ENCODE measurements at places on chromosomes 16 and 17.

GRCh38 chr17:29592850-29593551, at the start of gene ANKRD13B:
Gene ANKRD13B (plus strand): TSS chr17:29593132. CDS start chr17:29593622, 490 bp downstream.
- DNase-seq = no peak

DNA sequence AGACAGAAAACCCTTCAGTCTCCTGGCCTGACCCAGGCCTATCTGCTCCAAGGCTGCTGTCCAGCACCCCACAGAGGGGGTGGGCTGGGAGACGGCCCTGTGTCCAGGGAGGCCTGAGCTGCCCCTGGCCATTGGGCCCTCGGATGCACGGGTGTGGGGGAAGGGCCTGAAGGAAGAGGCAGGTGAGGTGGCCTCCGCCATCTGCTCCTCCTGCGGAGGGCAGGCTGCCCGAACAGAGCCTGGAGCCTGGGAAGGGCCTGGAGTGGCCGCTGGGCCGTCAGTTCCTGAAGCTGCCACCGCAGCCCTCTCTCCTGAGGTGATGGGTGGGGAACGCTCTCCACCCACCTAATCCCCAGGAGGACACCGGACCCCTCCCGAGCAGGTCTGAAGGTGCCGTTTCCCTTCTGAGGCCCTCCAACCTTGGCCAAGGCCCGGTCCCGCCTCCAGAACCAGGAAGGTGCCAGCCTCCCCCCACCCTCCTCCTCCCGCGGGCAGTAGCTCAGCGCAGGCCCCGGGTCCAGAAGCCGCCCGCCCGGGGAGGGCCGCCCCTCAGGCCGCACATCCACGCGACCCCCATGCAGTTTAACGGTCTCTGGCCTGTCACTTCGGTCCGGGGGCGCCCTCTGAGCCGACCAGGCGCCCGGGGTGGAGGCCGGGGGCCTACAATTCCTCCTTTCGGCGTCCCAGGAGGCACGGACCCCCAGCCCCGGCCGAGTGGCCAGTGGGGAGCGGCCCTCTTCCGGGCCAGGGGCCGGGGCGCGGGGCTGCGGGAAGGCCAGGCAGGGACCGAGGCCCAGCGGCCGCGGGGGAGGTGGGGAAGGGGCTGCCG, 835 bp downstream of the FBXL16 start:
- DNase-seq = no peak

GRCh38 chr16:68927018-68927417, 83.7 kb downstream of the TANGO6 start:
- DNase-seq = no peak

GRCh38 chr16:58048494-58049231, 23.1 kb downstream of the MMP15 start:
- DNase-seq = no peak

DNA sequence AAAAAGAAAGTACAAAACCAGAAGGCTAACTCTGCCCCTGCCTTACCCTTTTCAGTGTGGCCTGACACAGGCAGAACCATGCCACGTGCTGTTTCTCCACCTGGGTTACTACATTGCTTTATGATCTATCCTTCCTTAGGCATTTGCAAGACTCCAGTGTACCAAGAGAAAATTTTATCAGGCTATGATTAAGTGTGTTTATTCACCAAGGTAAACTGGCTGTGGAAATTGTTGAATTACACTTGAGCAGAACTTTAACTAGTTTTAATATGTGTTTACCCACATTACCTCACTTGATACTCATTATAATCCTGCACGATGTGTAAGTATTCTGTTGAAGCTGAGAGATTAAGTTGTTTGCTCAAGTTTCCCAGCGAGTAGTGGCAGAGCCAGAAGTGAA, 129.7 kb upstream of the MYOCD start:
- DNase-seq = no peak

- no peak for DNase-seq
These were observed 552.7 kb upstream of the PSMD7 start for GRCh38 chr16:73743665-73744496.

- no peak for DNase-seq
These were observed 35.6 kb downstream of the HS3ST2 start for GRCh38 chr16:22849517-22849916.

DNA sequence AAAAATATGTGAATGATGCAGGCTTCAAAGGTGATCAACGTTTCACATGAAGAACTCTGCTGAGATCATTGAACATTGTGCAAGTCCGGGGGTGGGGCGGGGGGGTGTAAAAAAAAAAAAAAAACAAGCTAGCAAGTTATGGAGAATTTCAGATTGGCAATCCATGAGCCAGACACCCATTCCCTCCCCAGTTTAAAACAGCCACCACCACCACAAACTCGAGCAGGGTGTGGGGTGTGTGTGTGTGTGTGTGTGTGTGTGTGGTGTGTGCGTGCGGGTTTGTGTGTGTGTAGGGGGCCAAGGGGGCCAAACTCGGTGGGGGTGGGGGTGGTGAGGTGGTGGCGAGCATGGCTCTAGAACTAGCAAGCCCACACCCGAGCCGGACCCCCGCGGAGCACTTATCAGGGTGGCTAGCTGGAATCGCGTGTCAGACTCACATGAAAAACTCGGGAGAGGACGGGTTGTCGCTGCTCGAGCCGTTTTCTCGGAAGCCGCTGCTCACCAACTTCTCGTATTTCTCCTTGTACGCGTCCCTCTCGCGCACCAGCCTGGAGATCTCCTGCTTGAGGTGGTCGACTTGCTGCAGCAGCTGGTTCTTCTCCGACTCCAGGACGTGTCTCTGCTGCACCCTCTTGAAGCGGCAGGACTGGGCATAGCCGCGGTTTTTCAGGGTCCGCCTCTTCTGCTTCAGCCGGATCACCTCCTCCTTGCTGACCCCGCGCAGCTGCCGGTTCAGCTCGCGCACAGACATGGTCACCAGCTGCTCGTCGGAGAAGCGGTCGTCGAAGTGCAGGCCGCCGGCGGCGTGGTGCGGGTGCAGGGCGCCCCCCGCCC, 2.0 kb downstream of the MAF start:
- DNase-seq = no peak

DNA sequence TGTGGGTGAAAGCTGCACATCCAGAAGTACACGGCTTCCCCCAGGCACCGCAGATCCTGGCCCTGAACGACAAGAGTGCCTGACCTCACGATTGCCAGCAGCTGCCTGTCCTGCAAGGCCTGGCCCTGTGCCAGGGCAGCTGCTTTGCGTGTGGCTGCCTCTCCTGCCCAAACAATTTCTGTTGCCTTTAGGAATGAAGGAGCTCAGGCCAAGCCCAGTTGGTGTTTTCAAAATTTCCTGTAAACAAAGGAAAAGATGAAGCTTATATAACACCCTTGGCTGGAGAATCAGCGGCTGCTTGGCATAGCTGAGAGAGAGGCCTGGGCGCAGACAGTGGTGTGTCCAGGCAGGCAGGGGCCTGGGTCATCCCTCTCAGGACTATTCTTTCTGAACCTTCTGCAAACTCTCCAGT, 11.7 kb upstream of the SLC47A2 start:
- no peak for DNase-seq

GRCh38 chr17:61188081-61188480, 211.6 kb upstream of the TBX2 start:
- no peak for DNase-seq

DNA sequence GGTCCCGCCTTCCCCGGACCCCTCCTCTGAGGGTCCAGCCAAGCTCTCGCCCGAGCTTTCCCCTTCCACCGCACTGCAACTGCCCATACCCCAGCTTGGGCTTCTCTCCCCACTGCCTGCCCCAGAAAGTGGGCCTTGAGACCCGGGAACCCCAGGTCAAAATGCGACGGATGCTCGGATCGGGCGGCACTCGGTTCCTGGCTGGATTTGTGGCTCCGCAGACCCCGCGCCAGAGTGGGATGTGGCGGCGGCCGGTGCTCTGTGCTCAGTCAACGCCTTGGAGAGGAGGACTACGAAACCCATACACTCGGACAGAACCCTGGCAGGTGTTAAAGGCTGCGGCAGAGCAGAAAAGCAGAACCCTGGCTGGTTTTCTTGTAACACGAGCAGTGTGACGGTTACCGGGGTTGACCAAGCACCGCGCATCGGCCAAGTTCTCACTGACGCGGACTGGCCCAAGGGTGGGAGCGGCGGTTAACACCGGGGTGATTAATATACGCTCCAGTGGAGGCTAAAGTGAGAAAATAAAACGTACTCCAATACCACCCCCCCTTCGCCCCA, 885 bp upstream of the SLFN13 start:
- DNase-seq = no peak

- DNase-seq = no peak
These were observed 23.7 kb downstream of the NCOR1 start for GRCh38 chr17:16191604-16192003.

DNA sequence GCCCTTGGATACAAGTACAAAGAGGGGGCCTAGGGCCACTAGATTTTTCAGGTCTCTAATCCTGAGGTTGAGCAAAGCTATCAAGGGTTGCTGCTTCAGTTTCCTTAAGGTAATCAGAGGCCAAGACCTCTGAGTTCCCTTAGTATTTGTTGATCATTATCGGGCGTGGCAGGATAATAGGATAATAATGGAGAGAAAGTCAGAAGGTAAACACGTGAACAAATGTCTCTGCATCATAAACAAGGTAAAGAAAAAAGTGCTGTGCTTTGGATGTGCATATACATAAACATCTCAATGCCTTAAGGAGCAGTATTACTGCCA, 41.5 kb upstream of the YPEL2 start:
- no peak for DNase-seq

DNA sequence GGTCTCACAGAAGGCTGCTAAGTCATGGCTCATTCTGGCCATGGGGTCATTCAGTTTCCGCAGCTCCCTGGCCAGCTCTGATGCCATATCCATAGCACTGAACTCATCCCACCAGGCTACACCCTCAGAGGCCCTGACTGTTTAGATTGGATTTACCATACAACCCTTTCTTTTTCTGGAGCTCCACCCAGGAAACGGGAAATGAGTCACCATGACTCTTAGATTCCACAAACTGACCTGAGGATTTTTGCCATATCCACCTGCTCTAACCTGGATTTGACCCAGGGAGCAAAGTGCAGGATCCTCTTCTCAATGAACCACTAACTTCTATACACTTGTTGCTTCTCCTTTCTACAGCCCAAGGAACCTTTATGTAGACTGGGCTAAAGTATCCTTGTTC, 20.3 kb upstream of the CALB2 start:
- no peak for DNase-seq

DNA sequence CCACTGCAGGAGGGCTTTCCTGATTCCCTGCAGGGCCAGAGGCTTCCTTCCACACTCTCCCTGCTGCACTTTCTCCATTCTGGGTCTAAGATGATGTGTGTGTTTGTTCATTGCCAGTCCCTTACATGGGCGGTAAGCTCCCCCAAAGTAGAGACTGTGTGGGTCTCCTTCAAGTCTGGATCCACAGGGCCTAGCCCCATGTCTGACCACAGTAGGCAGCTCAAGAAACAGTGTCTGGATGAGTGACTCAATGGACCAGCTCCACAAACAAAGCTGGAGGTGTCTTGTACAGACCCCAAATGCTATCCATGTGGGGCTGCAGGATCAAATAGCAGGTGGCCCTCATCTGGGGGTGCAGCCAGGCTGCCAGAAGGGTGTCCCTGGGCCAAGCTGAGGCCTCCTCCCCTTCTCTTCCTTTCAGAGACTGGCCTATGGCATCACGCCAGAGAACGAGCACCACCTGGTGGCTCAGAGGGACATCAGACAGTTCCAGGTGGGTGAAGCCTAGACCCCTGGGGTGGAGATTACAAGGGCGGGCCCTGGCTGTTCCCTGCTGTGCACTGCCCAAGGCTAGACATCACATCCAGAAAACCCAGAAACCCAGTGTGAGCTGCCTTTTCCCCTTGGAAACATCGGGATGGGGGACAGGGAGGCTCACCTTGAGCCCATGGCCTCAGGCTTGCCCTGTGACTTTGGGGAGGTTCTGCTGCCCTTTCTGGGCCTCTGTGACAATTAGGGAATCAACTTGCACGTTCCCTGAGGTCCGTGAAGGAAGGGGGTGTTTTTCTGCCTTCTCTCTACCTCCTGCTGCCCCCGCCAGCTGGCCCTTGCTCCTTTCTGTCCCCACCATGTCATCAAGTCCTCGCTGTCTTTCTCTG, 45.9 kb downstream of the SLC6A2 start:
- DNase-seq = no peak

DNA sequence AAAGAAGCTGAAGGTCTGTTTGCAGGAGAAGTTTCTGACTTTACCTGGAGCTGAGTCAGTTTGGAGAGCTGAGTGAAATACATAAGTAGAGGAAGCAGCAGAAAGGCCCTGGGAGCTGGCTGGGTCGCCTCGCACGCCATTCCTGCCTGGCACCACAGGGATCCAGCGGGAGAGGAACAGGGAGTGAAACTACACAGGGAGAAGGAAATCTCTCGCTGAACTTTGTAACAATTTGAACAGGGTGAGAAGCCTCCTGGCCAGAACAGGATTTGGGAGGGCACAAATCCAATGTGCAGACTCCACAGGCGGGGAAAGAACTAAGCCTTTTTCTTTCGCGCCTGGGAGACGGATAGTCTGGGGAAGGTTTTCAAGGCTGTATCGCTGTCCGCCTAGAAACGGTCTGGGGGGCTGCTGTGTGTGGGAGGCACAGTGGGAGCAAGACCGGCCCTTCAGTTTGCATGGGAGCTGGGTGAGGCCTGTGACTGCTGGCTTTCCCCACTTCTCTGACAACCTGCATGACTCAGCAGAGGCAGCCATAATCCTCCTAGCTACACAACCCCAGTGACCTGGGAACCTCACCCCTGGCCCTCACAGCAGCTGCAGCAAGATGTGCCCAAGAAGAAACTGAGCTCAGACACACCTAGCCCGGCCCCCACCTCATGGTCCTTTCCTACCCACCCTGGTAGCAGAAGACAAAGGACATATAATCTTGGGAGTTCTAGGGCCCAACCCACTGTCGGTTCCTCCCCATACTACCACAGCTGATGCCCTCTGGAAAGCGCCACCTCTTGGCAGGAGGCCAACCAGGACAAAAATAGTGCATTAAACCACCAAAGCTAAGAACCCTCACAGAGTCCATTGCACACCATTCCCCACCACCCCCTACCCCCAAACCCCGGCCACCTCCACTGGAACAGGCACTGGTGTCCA, 778.6 kb downstream of the KCNJ2 start:
- no peak for DNase-seq

DNA sequence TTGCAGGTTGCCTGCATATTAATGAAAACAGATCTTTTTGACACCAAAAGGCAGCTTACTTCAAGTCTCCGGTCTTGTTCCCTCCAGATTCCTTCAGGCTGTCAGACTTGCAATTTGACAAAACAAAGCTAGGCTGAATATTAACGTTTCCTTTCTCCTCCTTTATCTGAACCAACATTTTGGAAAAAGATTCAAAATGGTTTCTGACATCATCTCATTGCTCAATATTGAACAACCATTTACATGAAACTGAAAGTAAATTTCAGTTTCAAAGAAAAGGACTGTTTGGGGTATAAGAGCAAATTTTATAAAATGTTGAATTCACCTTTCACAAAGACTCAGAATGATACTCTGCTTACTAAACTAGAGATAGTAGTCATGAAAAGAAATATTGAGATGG, 521.8 kb downstream of the KCNJ2 start:
- no peak for DNase-seq

DNA sequence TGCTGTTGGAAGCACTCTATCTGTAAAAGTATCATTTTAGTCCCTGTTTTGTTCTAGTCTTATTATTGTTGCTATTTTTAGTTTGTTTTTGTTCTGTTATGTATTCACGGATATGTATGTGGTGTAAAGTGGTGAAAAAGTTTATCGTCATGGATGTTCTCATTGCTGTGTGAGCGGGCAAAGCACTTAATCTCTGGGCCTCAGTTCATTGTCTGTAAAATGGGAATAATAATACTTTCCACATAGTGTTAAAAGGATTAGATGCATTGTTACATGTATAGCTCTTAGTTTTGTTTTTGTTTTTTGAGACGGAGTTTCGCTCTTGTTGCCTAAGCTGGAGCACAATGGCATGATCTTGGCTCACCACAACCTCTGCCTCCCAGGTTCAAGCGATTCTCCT, 19.8 kb downstream of the TAOK1 start:
- no peak for DNase-seq

Measured in stimulated activated CD8-positive, alpha-beta memory T cell treated with anti-CD3 and anti-CD28 coated beads, Interleukin-4, amount 100 ng/mL, for 1 hour (primary cell).